ENCODE measurements at places on chromosomes 4 and X.

DNA sequence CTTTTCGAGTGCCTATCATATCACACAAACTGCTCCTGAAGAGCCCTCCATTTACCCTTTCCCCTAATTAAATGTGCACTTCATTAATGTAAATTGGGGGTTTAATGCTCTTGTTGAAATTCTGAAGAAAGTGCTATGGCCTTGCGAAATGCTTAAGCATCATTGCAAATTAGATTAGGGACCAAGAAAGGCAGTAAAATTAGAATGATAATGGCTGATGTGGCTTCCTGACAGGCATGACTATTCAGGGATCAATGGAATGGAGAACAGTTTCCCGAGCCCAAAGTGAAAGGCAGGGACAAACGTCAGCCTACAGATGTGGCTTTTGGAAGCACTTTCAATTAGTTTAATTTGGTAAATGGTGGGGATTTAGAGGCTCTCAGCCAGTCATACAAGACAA lies 120.1 kb downstream of the NKX6-1 start:
- no peak for DNase-seq

DNA sequence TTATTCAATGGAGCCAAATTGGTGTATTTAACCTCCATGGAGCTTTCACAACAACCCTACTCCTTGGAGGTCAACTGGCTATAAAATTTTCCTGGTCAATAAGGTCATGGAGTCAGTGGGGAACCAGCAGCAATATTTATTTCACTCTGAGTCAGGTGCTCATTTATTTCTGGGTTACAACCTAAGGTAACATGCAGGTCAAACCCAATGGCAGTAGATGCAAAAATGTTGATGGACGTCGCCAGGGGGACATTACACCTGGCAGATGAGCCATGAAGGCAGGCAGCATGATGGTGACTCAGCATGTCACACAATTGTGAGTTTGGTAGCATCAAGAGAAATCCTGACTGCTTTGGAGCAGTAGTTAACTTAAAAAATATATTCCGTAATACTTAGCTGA lies 514.1 kb downstream of the IL15 start:
- no peak for DNase-seq

GRCh38 chrX:72498782-72499181 lies 73.9 kb downstream of the HDAC8 start:
- DNase-seq, result no peak

GRCh38 chr4:140748171-140748570 lies 8.0 kb downstream of the TBC1D9 start:
- DNase-seq, result no peak

Data from hematopoietic multipotent progenitor cell treated with erythropoietin and hydrocortisone succinate and interleukin-3 and kit ligand, for 6 days (in vitro differentiated cells).